Smooth muscle cell of the pulmonary artery (primary cell): ENCODE measurements at places on chromosomes 1 and 21. TPM values are rescaled to one million over a fixed set of nuclear protein-coding genes. Genes with fewer than 3 reads are reported as not detected.

The DMRTA2 gene
- total RNA-seq = 0.10 and 0.46 TPM in 2 replicates

The FABP3 gene
- 7.5 and 40.1 TPM in 2 replicates for total RNA-seq

The KIF2C gene
- total RNA-seq = 3.2 and 9.3 TPM in 2 replicates

The REN gene
- not detected in 2 replicates for total RNA-seq

The KLF17 gene
- 0.13 TPM in 2 replicates for total RNA-seq
